ENCODE measurements at places on chromosomes 4 and X.

DNA sequence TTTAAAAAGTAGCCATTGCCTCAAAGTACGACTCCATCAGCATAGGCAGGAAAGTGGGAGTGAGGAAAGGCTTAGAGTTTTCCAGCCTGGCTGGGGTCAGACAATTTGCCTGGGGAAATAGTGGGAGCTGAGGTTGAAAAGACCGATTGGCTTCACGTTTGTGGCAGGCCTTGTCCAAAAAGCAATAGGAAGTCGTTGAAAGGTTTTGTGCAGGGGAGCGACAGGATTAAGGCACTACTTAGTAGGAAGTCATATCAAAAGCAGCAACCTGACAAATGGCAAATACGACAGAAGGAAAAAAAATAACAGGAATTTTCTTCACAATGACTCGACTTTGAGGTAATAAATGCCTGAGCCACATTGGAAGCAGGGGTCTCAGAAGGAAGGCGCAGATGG lies 691 bp upstream of the EREG start:
- no peak for DNase-seq

GRCh38 chr4:185534866-185535611 lies at the start of gene PDLIM3:
PDLIM3 (minus strand) TSS chr4:185535507; CDS start chr4:185535434, 73 bp downstream.
- no peak for DNase-seq

GRCh38 chr4:65624651-65625050 lies 45.6 kb downstream of the EPHA5 start:
- DNase-seq: no peak

DNA sequence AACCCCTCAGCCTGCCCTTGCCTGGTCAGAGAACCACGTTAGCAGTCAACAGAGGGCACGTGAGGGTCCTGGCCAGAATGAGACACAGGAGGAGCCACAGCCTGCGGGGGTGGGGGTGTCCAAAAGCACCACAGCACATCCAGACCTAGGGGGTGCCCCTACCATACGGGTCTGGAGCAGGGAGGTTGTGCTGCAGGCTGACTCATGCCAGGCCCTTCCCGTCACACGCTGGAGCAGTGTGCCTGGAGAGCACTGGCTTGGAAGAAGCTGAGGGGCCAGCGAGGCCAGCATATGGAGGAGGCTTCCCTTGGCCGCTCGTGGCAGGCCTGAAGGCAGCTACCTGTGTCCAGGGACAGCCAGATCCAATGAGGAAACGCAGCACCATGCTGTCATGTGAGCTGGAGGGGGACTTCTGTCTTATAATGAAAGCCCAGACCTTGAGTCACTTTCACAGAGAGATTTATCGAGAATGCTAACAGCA lies 1.5 kb upstream of the IRAK1 start:
- DNase-seq: no peak

- no peak for DNase-seq
Observed at GRCh38 chr4:5711479-5712184, 631 bp downstream of the EVC start.

DNA sequence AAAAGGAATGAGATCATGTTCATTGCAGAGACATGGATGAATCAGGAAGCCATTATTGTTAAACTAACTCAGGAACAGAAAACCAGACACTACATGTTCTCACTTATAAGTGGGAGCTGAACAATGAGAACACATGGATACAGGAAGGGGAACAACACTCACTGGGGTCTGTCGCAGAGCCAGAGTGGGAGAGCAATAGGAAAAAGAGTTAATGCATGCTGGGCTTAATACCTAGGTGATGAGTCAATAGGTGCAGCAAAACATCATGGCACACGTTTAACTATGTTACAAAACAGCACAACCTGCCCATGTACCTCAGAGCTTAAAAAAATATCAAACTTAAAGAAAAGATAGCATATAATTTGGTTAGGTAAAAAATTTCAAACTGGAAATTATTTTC lies 281.4 kb downstream of the PABPC4L start:
- DNase-seq: no peak

DNA sequence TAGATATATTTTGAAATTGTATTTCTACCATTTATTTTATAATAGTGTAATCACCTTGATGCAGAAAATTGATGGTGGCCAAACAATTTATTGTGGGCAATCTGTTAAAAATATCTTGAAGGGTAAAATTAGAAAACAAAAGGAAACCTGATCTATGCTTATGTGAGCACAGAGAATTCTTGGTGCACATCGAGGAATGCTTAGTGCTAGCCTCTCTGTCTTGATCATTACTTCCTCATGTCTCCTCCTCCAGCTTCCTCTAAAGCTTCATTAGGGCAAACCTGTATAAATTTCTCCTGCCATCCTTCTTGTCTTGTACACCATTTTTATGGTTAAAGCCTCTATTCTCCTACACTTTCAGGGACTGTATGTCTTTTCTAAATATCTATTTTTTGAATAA lies 725.8 kb downstream of the RAPGEF2 start:
- DNase-seq: no peak

GRCh38 chr4:67587156-67587555 lies 28.6 kb downstream of the STAP1 start:
- DNase-seq: no peak

DNA sequence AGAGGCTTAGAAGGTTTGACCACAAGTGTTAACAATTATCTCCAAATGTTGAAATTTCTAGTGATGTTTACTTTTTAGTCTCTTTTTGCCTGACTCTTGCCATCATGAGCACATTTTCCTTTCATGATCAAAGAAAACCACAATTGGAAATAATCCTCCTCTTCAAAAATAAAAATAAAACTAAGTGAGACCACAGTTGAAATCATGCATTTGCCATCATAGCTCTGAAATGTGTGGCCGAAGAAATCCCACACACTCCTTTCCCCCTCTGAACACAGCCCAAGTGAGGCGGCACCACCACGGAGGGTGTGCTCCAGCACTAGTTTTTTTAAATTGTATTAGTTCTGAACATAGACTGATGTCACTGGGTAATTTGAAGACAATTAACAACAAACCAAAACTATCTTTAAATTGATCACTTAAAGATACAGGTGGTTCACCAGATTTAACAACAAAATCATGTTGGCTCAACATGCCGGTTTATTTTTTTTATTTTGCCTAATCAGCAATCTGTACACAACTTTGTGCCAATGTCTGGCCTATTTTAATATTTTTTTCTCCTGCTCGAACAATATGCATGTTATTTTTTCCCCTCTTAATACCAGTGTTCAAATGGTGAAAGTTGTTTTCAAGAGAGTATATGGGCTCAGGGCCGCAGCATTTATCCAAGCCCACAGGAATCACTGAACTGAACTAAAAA lies 17.6 kb downstream of the APBB2 start:
- DNase-seq: no peak

- no peak for DNase-seq
Observed at GRCh38 chrX:117996918-117997480, 119.6 kb downstream of the KLHL13 start.

- DNase-seq: no peak
Observed at GRCh38 chr4:71187404-71188155, 151.2 kb upstream of the SLC4A4 start.

DNA sequence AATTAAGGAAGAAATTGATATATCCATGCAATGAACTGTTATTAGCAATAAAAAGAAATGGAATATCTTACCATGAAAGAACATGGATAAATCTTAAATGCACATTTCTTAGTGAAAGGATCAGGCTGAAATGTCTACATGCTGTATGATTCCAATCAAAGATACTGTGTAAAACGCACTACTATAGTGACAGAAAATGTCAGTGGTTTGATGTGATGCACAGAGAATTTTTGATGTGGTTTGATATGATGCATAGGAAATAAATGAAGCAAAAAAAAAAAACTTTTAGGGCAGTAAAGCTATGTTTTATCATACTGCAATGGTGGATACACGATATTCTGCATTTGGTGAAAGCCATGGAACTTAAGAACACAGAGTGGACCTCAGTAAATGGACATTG lies 547.6 kb downstream of the GABRG1 start:
- no peak for DNase-seq
